ENCODE measurements at places on chromosomes 3 and 15.

GRCh38 chr3:65953881-65954733 is 84.6 kb downstream of the MAGI1 start:
- peak; percentile 53 for DNase-seq

GRCh38 chr15:85579957-85580694 is 199.7 kb downstream of the AKAP13 start:
- no peak for DNase-seq

- no peak for DNase-seq
Measured at GRCh38 chr3:45012577-45012976, 13.5 kb upstream of the CLEC3B start.

DNA sequence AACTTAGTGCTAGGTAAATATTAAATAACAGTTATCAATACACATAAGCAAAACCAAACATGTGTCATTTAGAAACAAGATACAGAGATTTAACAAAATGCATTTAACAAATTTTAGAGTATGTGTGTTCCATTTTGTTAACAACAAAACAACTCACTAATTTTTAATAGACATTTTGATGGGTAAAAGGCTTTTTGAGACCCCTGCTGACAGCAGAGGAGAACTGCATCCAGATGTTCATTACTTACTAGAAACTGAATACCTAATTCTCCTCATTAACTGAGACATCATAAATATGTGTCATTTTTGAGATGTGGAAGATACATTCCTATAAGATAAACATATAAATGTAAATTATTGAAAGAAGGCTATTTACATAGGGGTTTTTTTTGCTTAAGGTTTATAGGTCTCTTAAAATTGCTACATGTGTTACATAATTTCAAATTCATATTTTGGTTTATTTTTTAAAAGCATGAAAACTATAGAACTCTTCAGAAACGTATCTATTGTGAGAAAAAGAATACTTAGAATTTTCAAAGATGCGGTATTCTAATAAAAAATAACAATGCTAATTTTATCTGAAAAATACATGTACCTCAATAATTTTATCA is 1009.8 kb downstream of the TUSC7 start:
- peak; percentile 44 for DNase-seq

GRCh38 chr15:98935736-98936135 is 71.9 kb downstream of the PGPEP1L start:
- peak; percentile 59 for DNase-seq

Measured in tongue (tissue), 3 donors.